ENCODE measurements at places on chromosomes 1 and 21.

GRCh38 chr1:47725000-47725473, 272.1 kb downstream of the TRABD2B start:
- no peak for DNase-seq

- no peak for DNase-seq
Measured at GRCh38 chr1:226351709-226352108, 42.7 kb upstream of the LIN9 start.

- DNase-seq, result no peak
Measured at GRCh38 chr1:1873186-1873585, 17.7 kb downstream of the GNB1 start.

DNA sequence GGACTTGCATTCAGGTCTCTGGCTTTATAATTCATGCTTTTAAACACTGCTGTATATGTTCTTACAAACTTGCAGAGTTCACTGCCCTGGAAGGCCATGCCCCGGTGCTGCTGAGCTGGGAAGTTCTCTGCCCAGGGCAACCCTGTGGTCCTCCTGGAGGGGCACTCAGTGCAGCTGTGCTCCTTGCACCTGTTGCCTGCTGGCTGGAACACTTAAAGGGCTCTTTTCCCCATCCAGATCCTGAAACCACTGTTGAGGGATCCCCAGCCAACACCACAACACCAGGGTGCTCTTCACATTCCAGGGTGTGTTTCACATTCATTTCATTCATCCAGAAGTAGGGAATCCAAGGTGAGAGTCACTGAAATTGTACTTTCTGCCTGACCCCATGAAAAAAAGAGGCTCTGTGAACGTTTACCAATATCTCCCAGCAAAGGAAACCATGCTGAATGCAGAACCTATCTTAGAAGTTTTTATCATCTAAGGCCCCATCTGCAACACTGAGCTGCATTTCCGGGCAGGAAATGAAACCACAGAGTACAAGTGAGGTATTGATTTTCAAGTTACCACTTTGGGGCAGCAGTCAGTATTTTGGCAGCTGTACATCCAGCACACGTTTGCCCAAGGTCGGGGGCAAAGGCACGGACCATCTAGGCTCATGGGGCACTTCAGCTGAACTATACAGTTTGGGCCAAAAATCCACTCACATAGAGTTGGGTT, 16.4 kb upstream of the KIAA0040 start:
- DNase-seq, result peak; percentile 68

GRCh38 chr1:53636621-53637171, 102.3 kb downstream of the GLIS1 start:
- no peak for DNase-seq

DNA sequence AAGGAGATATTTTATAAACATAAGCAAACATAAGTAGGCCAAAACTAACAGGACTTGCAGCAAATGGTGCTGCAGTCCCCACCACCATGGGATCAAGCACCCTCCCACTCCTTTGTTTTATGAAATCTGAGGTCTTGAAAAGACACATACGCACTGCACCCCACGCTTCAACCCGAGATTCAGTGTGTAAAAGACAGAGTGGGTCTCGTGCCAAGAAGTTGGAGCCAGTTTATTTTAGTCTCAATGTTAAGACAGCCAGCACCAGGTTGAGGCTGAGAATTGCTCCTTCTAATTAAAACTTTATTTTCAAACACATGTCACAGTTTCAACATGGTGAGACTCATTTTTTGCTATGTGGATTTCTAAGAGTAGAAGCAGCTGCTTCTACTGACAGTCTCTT, 139.1 kb upstream of the TIAM1 start:
- no peak for DNase-seq

GRCh38 chr1:159274631-159275030, 27.5 kb upstream of the FCER1A start:
- DNase-seq, result no peak

- no peak for DNase-seq
Measured at GRCh38 chr1:145953861-145954260, 4.0 kb downstream of the LIX1L start.

DNA sequence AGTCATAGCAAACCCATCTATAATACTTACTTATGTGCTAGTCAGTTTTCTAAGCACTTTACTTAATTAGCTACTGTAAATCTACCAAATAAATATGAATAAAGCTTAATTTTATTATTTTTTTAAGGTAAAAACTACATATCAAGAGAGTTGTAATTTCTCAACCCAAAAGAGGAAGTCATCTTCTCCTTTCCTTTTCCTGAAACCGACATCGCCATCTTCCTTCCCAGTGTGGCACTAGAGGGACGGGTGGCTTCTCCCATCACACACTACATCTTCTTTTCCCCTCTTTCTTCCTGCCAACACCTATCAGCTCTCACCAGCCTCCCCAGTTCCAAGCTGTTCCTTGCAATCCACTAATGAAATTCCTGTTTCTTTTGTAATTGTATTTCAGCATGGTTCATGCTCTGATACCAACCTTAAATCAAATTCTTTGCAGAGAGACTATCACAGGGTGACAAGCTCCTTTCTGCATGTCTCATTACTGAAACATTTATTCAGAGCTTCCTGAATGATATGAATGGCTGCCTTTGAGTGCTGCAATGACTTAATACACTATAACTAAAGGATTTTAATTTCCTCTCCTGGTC, 251.6 kb upstream of the FAM78B start:
- DNase-seq, result no peak

DNA sequence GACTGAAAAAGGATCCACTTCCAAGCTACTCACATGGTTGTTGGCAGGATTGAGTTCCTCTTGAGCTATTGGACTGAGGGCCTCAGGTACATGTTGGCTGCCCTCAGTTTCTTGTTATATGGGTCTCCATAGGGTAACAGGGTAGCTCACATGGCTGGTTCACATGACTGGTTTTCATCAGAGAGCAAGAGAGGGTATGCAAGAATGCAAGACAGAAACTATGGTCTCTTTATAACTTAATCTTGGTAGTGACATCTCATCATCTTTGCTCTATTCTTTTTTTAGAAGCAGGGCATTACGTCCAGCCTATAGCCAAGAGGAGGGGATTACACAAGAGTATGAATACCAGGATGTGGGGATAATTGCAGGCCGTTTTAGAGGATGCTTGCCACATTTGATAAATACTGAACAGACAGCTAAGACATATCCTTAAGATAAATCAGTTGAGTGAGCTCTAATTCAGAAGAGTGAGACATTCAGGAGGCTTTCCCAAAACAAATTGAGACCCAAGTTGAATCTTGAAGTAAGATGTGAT, 100.2 kb downstream of the HMCN1 start:
- no peak for DNase-seq

- no peak for DNase-seq
Measured at GRCh38 chr1:112872551-112872962, 83.4 kb downstream of the SLC16A1 start.

GRCh38 chr1:207645635-207646081, 725 bp downstream of the CR1L start:
- no peak for DNase-seq

GRCh38 chr1:76669131-76669530, 198.1 kb upstream of the ST6GALNAC5 start:
- no peak for DNase-seq

- no peak for DNase-seq
Measured at GRCh38 chr1:44542420-44543063, 131.7 kb downstream of the TMEM53 start.

DNA sequence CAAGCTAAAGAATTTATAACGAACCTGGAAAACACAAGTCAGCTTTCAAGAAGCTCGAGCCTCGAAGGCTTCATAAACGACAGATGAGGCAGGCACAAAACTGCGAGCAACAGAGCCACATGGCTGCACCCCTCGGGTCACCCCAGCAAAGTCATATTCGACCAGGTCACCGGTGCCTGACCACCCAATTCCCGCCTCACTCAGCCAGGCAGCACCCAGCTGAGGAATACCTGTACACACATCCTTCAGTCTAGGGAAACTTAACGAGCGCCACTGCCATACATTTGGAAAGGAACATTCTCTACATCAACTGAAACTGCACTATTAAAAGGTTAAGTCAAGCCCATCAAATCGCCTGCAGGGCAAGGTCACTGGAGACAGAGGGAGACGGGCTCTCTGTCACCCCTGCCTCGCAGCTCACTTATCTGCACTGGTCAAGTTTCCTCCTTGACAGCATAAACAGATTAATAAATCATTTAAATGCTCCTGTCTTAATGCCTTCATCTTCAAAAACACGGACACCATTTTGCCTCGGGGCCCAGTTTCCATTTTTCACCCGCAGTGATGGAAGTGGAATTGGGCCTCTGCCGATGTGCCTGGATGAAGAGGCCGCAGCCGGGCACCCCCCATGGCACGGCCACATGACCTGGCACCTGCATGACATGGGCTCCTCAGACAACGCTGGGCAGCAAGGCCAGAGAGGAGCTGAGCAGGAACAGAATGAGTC, 20.6 kb downstream of the NPHP4 start:
- no peak for DNase-seq

DNA sequence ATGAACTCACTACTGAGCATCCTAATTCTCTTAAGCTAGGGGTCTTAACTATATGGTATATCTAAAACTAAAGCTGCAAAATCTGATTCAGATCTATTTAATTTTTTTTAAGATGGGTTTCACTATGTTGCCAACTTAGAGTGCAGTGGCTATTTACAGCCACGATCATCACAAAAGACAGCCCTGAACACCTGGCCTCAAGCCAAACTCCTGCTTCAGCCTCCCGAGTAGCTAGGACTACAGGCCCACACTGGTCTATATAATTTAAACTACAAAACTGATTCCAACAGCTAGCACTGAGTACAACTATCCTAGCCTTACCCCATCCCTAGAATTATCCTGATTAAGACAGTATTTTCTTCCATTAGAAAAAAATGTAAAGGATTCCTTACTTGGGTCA, 37.1 kb downstream of the EIF4G3 start:
- DNase-seq, result no peak

- no peak for DNase-seq
Measured at GRCh38 chr1:210394281-210394821, 65.6 kb downstream of the HHAT start.

DNA sequence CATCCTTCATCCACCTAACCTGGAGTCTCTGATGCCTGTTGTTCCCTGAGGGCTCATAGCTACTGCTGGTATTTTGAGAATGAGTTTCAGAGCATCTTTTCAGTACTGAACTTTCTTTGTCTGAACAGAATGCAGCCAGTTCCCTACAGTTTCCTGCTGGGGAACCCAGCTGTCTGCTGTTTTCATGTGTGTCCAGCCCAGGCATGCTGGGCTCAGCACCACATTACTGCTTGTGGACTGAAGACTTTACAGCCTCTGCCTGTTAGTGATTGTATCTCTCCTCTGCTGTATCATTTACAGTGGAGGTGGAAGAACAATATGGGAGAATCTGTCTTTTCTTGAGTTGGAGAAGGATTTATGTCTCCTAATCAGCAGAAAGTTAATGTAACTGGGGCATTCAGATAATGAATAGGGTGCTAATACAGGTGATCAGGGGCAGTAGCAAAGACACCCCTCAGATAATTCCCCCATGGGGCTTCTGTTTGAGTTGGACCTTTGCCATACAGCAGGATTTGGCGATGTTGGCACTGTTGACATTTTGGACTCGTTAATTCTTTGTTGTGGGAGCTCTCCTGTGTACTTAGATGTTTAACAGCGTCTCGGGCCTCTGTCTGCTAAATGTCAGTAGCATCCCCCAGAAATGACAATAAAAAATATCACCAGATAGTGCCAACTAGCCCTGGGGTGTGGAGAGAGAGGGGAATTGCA, 207.7 kb downstream of the HHAT start:
- DNase-seq, result no peak

- DNase-seq, result no peak
Measured at GRCh38 chr1:168688644-168689326, 40.2 kb downstream of the DPT start.

All from CD4-positive, alpha-beta T cell treated with Interleukin-15 for 4 hours (primary cell).